Cardiac ventricle fibroblast (primary cell): ENCODE measurements at places on chromosomes 12 and 14. TPM values are rescaled to one million over a fixed set of nuclear protein-coding genes. Genes with fewer than 3 reads are reported as not detected.

Gene CLEC4C
- total RNA-seq, result not detected in 2 replicates

Gene SLC35F4
- total RNA-seq, result not detected in 2 replicates

Gene TMTC2
- total RNA-seq, result 10.3 and 14.1 TPM in 2 replicates

Gene CLEC6A
- not detected in 2 replicates for total RNA-seq

Gene ALDH6A1
- total RNA-seq, result 31.3 and 32.1 TPM in 2 replicates

Gene DEPDC4
- total RNA-seq, result not detected in 2 replicates

Gene PIP4K2C
- 10.4 and 10.9 TPM in 2 replicates for total RNA-seq

Gene LGMN
- total RNA-seq, result 127 and 137 TPM in 2 replicates

Gene ESR2
- not detected in 2 replicates for total RNA-seq

Gene LBHD2
- total RNA-seq, result not detected in 2 replicates

Gene TBC1D30
- total RNA-seq, result 1.00 and 1.0 TPM in 2 replicates

Gene KRT85
- not detected in 2 replicates for total RNA-seq

Gene ASCL1
- total RNA-seq, result not detected in 2 replicates

Gene AQP6
- total RNA-seq, result 0.37 and 0.73 TPM in 2 replicates

Gene CLEC9A
- total RNA-seq, result not detected in 2 replicates

Gene PLEK2
- total RNA-seq, result 0.94 TPM in 1 of 2 replicates, not detected in the other

Gene AMDHD1
- total RNA-seq, result not detected in 2 replicates

Gene SERPINA10
- total RNA-seq, result not detected in 2 replicates

Gene RNASE3
- total RNA-seq, result not detected in 2 replicates

Gene ACOT4
- 0.69 and 0.73 TPM in 2 replicates for total RNA-seq

Gene SCN8A
- 0.12 TPM in 1 of 2 replicates, not detected in the other for total RNA-seq

Gene TMEM179
- total RNA-seq, result not detected in 2 replicates

Gene CPNE6
- total RNA-seq, result not detected in 2 replicates

Gene OR4E2
- not detected in 2 replicates for total RNA-seq

Gene TNS2
- total RNA-seq, result 92.5 and 97.3 TPM in 2 replicates

Gene FAR2
- 5.6 and 7.3 TPM in 2 replicates for total RNA-seq

Gene PTPRB
- total RNA-seq, result 0.50 and 0.88 TPM in 2 replicates

Gene IFNG-AS1
- total RNA-seq, result not detected in 2 replicates

Gene GNG2
- 13.2 and 16.4 TPM in 2 replicates for total RNA-seq

Gene ZNF839
- 3.3 and 4.9 TPM in 2 replicates for total RNA-seq

Gene NOS1
- total RNA-seq, result not detected in 2 replicates

Gene MYO1H
- total RNA-seq, result not detected in 2 replicates

Gene CLEC1A
- total RNA-seq, result 0.25 and 2.4 TPM in 2 replicates

Gene IFNG
- not detected in 2 replicates for total RNA-seq

Gene VIPAS39
- total RNA-seq, result 19.0 and 19.8 TPM in 2 replicates

Gene PRMT5
- 49.7 and 55.9 TPM in 2 replicates for total RNA-seq

Gene TMEM52B
- total RNA-seq, result not detected in 2 replicates

Gene ITPK1
- 18.2 and 20.8 TPM in 2 replicates for total RNA-seq

Gene MTA1
- 66.3 and 70.3 TPM in 2 replicates for total RNA-seq

Gene CD27
- total RNA-seq, result not detected in 2 replicates

Gene SYT10
- total RNA-seq, result not detected in 2 replicates

Gene TCL1A
- not detected in 2 replicates for total RNA-seq

Gene ABCC9
- 3.6 and 4.1 TPM in 2 replicates for total RNA-seq

Gene LUM
- total RNA-seq, result 747 and 759 TPM in 2 replicates

Gene COX8C
- total RNA-seq, result not detected in 2 replicates

Gene NANOG
- not detected in 2 replicates for total RNA-seq

Gene TUBA1C
- 117 and 150 TPM in 2 replicates for total RNA-seq

Gene CEBPE
- total RNA-seq, result not detected in 2 replicates

Gene MMP19
- 36.8 and 37.2 TPM in 2 replicates for total RNA-seq
